ENCODE measurements at places on chromosomes 13 and 19.

DNA sequence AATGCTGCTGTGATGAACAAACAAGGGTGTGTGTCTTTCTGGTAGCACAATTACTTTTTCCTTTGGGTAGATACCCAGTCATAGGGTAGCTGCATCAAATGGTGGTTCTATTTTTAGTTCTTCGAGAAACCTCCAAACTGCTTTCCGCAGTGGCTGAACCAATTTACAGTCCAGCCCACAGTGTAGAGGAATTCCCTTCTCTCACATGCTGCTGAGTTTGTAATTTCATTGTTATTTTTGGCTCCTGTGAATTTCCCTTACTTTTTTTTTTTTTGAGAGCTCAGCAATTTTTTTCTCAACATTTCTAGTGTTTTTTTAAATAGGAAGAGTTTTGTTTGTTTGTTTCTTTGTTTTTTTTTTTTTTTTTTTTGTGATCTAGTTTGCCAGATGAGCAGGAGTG, 37.5 kb upstream of the ADGRE1 start:
- no peaks in the 10 kb centered on the region for H3K4me1 ChIP-seq
- no peak overlapping the region for H3K27ac ChIP-seq
- H3K4me3 ChIP-seq = no peak overlapping the region
- H3K36me3 ChIP-seq = no peaks in the 10 kb centered on the region
- no peaks in the 10 kb centered on the region for H3K27me3 ChIP-seq
- DNase-seq = no peak

DNA sequence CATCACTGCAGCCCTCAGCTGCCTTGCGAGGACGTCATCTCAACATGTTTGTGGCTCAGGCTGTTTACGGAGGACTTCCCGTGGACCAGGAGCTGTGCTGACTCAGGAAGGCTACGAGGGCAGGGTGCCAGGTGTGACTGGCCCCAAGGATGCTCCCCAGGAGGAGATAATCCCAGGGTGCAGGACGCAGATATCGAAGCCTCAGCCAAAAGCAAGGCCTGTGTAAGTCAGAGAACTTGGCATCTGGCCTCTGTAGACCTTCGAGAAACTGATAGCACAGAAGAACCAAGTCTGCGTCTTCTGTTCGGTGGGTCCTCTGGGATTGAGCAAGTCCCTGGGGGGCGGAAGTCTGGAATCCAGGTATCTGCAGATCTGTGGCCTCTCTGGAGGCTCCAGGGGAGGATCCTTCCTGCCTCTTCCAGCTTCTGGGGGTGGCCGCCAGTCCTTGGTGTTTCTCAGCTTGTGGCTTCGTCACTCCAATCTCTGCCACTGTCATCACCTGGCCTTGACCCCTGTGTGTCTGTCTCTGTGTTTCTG, 2.6 kb upstream of the DOHH start:
- H3K36me3 ChIP-seq = no peaks in the 10 kb centered on the region
- peaks cover 14% of the 10 kb centered on the region for H3K4me1 ChIP-seq
- no peak for DNase-seq
- H3K4me3 ChIP-seq = no peak overlapping the region
- no peak overlapping the region for H3K27ac ChIP-seq

DNA sequence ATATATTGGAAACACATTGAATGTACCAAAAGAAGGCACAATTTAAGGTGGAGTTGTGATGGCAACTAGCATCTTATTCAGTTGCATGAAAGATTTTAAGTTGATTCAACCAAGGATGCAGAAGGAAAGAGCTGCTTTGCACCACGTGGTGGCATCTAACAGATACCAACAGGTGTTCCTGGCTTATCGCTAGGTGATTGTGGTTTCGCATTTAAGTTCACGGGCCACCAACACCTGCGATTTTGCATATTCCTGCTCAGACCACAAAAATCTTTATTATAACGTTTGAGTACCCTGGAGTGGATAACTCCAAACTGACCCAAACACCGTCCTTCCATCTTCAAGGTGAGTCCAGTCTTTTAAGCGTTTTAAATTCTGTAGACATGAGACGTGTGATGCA, 45.3 kb downstream of the RGCC start:
- H3K4me3 ChIP-seq = no peak overlapping the region
- H3K27me3 ChIP-seq = no peaks in the 10 kb centered on the region

DNA sequence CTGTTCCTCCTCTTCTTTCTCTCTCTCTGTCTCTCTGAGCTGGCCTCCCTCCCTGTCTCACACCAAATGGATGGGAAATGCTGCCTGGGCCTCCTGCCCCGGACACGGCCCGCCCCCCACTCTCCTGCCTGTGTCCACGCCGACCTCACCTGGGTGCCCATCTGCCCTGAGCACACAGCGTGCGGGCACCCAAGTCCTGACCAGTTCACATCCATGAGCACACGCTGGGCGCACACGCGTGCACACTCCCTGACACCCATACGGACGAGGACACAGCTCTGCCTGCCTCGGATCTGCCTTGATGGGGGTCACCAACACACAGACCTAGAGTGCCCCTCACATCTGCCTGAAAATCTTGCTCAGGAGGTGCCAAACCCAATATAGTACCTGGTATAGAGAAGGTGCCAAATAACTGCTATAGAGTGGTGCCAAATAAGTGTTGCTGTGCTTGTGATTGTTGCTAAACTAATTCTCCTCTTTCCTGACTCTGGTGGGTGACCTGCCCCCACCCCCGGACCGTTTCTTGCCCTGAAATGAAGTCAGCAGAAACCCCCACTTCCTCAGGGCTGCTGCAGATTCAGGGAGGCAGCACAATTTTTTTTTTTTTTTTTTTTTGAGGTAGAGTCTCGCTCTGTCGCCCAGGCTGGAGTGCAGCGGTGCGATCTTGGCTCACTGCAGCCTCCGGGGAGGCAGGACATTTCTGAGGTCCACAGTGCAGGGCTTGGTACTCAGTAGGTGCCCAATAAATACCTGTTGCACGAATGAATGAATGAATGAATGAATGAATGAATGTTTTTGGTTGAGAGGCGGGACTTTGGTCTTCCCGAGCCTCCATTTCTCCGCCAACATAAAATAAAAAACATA, 4.6 kb downstream of the NFIC start:
- H3K4me1 ChIP-seq = peaks cover 4% of the 10 kb centered on the region
- H3K4me3 ChIP-seq = peak overlapping the region; percentile 95
- no peak for DNase-seq
- H3K27me3 ChIP-seq = no peaks in the 10 kb centered on the region

Data from breast epithelium (tissue), 4 donors.